Stimulated activated naive CD8-positive, alpha-beta T cell treated with anti-CD3 and anti-CD28 coated beads, Interleukin-15, Interleukin-2, amounts not matched to agents 100 U/mL and 50 U/mL, for 24 hours (primary cell): ENCODE measurements at places on chromosomes 4 and X.
A peak's percentile ranks its signal among the peaks of the same experiment; 100 is the strongest.

DNA sequence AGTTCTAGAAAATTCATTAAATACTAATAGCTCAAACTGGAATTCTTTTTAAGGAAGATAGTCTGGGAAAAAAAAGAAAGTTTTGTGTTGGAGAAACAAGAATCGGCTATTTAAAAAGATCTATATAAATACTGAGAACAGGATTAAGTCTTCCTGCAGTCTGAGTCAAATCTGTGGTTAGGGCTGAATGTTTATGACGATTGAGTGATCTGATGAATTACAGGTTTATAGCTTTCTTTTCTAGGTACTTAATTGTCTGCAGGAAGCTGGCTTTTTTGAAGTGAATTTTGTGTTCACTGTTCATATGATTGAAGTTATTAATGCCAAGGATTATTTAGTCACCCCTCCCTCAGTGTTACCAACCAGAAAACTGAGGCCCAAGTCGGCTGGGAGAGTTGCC is 42.2 kb downstream of the TLL1 start:
- no peak for DNase-seq

- no peak for DNase-seq
Observed at GRCh38 chr4:24260923-24261564, 323.3 kb downstream of the DHX15 start.

DNA sequence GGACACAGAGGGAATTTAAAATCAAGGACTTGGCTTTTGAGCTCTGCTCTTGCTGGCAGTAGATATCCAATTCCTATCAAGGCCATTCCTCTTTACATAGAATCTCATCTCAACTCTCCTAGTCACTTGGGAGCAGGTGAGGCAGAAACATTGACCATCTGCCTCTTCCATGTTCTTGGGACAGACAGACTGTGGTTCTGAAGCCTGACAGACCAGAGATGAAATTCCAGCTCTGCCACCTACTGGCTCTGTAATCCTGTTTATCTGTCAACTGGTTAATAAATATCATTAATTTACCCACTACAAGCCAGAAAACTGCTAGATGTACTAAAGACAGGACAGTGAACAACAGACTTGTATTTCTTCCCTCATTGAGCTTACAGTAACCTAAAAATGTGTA is 300.8 kb downstream of the ADGRL3 start:
- no peak for DNase-seq

DNA sequence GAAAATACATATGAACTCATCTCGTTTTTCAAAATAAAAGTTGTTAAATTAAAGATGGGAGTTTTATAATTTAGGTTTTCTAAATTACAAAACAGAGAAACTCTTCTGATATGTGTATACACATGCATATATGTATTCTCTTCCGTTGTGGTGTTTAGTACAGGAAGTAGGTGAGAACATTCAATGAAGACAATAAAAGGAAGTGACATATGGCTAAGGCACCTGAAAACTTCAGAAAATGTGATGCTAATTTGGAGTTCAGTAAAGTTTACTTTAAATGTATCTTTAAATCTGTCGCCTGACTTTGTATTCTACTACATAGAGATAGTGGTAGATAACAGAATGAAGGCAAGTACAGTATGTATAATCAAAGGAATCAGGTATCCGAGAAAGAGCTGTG is 33.5 kb upstream of the ITM2A start:
- DNase-seq, result no peak

DNA sequence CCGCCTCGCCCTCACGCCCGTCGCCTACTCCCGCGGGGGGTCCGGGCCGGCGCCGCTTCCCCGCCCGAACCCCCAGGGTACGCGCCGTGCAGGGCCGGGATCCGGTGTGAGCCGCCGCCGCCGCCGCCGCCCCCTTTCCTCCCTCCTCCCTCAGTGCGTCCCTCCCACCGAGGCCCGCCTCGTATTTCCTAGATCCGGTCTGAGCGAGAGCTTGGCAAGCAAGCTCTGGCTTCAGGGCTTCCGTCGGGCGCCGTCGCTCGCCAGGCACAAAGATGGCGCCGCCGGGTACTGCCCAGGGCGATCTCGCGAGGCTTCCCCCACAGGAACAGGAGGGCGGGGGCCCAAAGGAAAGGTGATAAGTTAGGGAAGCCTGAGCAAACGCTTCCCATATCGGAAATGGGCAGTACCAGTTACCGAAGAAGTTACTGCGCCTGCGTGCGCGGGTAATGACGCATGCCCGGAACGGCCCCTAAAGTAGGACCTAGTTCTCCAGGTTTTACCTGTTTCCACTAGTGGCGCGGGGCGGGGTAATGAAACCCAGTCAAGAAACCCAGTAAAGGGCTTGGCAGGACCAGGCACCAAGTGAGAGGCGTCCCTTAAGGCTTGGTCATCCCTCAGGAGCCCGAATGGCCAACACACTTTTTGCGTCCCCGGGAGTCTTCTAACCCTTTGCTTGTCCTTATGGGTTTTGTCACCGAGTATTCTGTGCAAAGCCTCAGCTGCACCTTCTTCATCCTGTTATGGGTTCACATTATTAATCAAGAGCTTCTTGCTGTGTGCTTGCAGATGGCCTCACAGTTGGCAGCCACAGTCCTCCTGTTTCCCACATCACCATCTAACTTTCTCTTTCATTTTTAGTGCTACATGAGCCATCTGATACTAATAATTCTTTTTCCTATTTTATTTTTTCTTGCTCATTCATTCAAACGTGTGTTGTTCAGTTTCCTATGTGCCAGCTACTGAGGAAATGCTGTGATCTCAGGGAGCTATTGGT is at the start of gene TAB3:
Gene TAB3 (minus strand): TSS at position 108 of the 994 bp plus-strand sequence. CDS start 29,666 bp downstream, outside the sequence.
- peak; percentile 88 for DNase-seq

- no peak for DNase-seq
Observed at GRCh38 chrX:3653111-3653510, 60.3 kb downstream of the PRKX start.

DNA sequence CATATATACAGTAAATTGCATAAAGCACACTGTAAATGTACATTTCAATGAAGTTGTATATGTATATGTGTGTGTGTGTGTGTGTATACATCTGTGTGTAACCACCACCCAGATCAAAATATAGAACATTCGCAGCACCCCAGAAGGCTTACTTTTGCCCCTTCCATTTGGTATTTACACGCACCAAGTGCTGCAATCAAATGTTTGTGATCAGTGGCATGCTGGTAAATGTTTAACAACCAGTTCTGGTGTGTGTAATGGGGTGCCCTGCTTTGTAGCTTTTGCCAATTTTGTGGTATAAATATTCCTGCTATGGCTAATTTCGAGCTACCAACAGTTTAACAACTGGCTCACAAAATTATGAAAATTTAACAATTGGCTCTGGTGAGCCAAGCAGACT is 101.3 kb downstream of the RTL5 start:
- no peak for DNase-seq
